Tongue (tissue), 3 donors: ENCODE measurements at places on chromosomes 1 and 21. TPM values are rescaled to one million over a fixed set of nuclear protein-coding genes. Genes with fewer than 3 reads are reported as not detected.
A peak's percentile ranks its signal among the peaks of the same experiment; 100 is the strongest.

The KRTAP26-1 gene
- total RNA-seq = not detected

GRCh38 chr21:18614303-18614702 lies 210.7 kb upstream of the TMPRSS15 start:
- DNase-seq = no peak

DNA sequence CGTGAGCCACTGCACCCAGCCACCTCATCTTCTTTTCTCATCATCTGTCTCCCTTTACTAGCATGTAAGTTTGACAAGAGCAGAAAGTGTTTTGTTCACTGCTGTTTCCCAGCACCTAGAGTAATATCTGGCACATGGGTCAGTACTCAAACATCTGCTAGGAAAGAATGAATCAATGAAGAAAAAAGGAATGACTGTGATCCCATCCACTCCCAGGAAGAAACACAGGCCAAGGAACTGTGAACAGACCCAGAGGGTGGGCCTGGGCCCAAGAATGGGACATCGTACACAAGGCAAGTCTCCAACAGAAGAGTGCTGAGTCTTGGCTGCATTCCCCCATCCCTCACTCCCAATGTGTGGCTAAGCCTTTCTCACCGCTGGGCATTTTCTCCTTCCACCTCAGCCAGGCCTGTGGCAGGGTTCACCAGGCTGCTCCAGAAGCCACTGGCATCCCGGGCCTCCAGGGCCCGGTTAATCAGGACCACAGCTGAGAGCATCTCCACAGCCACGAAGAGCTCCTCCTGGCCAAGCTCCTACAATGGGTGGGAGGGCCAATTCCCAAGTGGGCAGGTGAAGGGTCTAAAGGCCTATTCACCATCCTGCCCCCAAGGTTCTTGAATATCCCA lies 18.4 kb downstream of the IQGAP3 start:
- DNase-seq = peak; percentile 6

DNA sequence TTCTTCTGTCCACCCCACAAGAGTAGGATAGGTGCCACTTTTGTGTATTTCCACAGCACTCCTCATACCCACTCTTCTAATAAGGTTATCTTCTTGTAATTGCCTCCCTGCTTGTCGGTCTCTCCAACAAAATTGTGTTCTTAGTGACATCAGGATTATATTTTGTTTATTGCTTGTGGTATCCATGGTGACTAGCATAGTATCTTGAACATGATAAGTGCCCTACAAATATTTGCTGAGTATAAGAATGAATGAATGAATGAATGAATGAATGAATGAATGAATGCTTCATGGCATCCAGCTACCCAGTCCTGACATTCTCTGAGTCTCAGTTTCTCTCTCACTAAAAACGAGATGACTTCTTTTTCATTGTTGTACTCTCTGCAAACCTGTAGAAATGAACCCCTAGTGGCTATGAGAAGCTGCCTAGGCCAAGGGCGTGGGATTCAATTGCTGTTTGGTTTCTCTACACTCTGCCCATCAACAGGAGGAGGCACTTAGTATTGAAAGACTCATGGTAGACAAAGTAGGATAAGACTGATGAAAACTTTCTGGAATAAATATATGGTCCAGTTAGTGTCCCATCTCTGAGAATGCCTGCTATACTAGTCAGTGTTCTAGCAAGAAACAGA lies 121.0 kb downstream of the TMEM53 start:
- DNase-seq = no peak
